Stimulated activated CD4-positive, alpha-beta T cell treated with anti-CD3 and anti-CD28 coated beads, Interleukin-12 subunit alpha, Interleukin-12 subunit beta, amount 100 ng/mL, for 4 hours (primary cell): ENCODE measurements at places on chromosomes 1 and 21.

DNA sequence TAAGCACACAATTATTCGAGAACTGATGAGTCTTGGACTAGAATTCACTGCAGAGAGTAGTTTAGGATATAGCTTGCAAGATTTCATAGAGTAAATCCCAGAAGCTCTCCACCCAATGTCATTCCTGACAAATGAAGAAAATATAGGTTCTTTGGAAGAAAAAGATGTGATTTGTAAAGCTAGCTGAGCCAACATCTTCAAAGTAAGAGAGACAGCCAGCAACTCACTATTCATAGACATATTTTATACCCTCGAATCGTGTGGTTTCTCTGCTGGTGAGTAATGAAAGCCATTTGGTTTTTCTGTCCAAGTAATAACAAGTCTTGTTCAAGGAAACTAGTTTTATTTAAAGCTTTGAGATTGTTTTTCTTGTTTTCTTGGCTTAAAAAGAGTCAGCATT is 165.7 kb upstream of the SYT6 start:
- no peak for DNase-seq

DNA sequence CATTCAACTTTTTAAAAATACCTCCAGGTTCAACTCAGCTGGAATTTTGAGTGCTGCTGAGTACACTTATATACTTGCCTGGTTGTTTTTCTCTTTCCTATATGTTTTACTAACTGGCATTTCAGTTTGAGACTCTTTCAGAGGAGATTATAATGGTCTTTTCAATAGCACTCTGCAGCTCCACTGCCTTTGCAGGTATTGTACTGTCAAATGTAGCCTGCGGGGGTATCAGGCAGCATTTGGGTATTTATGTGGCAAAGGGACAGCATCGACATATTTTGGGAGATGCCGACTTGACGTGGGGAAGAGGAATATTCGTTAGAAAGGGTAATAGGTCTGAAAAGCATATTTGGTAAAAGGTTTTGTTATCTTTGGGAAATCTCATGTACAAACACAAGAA is 11.1 kb upstream of the TGFBR3 start:
- DNase-seq, result no peak

DNA sequence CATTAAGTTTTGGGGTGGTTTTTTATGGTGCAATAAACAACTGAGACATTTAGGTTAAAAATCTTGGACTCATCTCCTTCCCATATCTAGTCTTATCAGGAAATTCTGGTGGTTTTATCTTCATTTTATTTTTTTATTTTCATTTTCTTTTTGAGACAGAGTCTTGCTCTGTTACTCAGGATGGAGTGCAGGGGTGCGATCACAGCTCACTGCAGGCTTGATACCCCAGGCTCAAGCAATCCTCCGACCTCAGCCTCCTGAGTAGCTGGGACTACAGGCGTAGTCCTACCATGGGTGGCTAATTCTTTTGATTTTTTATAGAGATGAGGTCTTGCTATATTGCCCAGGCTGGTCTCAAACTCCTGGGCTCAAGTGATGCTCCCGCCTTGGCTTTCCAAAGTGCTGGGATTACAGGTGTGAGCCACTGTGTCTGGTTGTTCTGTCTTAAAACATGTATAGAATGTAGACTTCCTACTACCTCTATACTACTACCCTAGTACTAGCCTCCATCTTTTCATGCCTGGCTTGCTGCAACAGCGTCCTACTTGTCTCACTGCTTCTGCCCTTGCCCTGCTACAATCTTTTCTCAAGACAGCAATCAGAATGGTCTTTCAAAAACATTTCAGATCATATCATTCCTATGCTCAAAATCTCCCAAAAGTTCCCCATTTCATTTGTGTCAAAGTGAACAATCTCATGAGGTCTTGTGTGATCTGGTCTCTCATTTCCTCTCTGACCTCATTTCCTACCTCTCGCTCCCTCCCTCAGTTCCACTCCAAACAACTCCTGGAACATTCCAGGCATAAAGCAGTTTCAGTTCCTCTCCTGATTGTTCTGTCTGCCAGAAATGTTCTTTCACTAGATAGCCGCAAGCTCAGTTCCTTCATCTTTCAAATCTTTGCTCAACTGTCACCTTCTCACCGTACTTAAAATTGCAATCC is 5.9 kb upstream of the FCGR2A start:
- no peak for DNase-seq

GRCh38 chr1:17682400-17682799 is 72.7 kb upstream of the ACTL8 start:
- DNase-seq, result no peak

DNA sequence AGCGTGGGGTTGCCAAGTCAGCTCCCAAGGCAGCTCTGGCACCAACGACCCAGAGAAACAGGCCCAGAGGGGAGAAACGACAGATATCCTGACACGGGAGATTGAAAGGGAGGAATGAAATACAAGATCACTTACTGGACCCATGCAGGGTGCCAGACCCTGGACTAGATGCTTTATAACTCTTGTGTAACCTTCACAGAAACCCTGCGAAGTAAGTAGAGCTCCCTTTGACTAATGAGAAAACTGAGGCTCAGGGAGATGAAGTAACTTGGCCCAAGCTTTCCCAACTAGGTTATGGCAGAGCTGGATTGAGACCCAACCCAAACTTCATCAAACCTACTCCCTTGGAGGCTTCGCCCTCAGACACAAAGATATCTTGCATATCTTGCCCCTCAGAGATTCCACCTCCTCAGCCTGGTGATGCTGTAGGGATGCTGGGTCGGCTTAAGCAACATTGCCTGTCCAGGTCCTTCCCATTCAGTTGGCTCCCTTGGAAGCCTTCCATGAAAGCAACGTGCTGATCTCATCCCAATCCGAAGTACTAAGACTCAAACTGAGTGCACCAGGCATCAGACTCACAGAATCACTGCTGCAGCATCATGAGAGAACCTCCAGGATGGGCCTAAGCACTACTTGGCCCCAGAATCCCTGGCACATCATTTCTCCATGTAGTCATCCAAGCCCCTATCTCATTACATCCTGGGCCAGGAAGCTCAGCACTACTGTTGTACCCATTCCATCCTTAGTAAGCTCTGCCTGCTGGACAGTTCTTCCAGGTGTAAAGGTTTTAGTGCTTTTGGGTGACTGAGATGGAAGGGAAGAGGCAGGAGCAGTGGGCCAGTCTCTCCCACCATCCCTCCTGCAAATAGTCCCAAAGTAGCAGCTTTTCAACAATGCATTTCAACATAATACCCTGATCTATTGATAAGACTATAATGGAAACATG is 1.1 kb upstream of the IGSF9 start:
- no peak for DNase-seq
